DMS 273 treated with DMSO at 0.1 percent for 48 hours (cell line): ENCODE measurements at places on chromosomes 1 and 21.

GRCh38 chr21:16568244-16568643 is 838.5 kb downstream of the USP25 start:
- DNase-seq: no peak

GRCh38 chr1:43604192-43604591 is 45.8 kb upstream of the KDM4A start:
- DNase-seq: no peak

DNA sequence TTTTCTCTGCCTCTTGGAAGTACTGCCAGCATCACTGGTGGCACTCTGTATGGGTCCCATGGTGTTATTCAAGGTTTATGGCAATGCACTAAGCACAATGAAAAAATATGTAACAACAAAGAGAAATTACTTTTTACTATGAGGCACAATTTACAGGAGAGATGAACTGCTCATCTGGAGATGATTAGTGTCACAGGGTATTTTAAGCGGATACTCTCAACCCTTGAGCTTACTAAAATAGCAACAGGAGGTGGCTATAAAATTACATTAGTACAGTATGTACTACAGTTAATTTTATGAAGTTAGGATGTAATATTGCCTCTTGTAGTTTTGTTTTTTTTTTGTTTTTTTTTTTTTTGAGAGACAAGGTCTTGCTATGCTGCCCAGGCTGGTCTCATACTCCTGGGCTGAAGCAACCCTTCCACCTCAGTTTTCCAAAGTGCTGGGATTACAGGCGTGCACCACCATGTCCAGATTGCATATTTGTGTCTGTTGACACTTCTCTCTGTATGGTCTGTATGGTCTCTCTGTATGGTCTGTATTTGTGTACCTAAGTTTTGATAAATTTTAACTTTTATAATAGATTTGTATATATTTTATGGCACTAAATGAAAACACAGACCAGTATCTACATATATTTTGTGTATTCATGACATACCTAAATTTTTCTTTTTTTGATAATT is 175.6 kb upstream of the HP1BP3 start:
- no peak for DNase-seq

- DNase-seq: no peak
Observed at GRCh38 chr21:32772281-32773047, 909 bp upstream of the PAXBP1 start.

- DNase-seq: no peak
Observed at GRCh38 chr1:111174070-111174469, 26.4 kb downstream of the DENND2D start.

DNA sequence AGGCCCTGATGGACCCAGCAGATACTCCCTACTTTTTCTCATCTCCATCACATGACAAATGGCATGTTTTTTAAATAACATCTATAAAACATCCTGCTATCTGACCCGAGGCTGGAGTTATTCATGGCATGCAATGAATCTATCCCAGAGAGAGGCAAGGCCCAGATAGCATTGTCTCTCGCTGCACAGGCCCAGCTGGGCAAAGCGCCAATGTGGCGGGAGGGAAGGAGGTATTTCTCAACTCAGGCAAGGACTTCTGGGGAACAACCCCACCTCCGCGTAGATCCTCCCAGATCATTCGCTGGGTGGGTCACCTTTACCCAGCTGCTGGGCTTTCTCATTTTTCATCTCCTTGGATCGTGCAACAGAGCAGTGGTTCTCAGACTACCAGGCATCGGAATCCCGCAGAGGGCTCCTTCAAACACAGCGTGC is 59.8 kb downstream of the ERG start:
- DNase-seq: no peak

DNA sequence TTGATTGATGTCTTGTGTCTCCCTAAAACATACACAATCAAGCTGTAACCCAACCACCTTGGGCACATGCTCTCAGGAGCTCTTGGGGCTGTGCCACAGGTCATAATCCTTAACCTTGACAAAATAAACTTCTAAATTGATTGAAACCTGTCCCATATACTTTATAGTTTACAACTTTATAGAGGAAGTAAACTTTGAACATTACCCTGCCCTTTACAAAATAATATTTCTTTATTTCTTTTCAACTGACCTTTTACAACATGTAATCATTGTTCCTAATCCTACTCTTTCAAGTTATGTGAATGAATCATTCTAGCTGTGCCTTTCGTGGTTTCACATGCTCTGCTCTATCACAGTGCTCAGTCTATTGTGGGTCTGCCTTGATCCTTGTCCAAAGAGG is 118.3 kb upstream of the ATP1A1 start:
- no peak for DNase-seq

- no peak for DNase-seq
Observed at GRCh38 chr1:54506594-54506993, 41.4 kb upstream of the ACOT11 start.

- DNase-seq: no peak
Observed at GRCh38 chr1:67009792-67010191, 44.2 kb downstream of the SLC35D1 start.

- DNase-seq: no peak
Observed at GRCh38 chr1:70528590-70529333, 117.7 kb downstream of the CTH start.

DNA sequence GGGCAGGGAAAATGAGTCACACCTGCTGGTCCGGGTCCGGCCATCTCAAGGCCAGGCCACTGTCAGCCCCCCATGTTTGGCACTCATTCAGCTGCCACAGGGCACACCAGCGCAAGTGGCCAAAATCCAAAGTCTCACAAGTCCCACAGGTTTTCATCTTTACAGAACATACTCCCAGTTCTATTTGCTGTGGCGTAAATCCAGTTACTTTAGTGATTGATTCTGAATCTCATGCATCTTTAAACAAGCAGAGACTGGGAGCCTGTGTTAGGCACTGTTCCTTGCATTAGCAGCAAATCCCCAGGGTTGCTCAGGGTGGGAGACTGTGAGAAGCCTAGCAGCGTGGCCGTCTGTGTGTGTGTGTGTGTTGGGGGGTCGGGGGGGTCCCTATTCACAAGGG is 1.1 kb upstream of the SLC2A5 start:
- DNase-seq: no peak

- no peak for DNase-seq
Observed at GRCh38 chr1:22722901-22723550, 12.4 kb downstream of the EPHB2 start.

DNA sequence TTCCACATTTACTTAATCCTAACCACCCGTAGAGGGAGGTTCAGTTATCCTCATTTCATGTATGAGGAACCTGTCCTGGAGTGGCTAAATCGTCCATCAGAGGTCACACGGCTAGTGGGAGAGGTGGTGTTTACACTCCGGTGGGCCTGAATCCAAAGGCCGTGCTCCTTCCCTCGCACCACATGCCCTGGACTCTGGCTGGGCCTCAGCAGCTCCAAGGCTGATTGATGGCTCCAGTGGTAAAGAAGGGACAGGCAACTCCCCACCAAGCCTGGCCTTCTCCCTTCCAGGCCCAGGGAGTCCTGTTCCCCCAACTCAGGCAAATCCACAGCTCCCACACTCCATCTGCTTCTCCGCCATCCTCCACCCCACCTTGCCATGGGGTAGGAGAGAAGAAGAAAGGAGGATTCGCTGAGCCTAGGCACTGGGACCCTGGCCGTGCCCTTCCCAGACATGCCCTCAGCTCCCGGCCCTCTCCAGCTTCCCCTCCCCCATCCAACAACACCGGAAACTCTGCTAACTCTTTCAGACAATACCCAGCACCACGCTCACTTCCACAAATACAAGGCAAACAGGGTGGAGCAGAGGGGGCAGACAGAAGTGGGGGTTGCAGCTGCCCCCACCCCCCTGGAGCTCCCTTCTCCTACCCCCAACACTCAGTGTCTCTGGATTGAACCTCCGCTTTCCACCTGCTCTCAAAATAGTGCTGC is 10.9 kb downstream of the ARHGEF2 start:
- DNase-seq: no peak

DNA sequence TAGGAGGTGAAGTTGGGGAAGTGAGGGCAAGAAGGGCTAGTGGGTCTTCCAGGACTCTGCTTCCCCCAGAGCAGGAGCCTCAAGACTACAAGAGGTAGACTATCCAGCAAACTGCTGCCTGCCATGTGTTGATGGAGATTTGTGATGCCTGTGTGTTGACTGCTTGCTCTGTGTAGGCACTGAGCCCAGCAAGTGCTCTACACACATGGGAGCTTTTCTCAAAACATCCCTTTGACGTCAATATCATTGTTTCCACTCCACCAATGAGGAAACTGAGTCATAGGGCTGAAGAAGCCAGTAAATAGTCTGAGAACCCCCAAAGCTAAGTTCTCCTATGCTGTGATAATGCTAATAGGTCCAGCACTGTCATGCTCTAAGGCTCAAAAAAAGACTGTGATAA is 207.2 kb upstream of the NFIA start:
- DNase-seq: no peak

- DNase-seq: no peak
Observed at GRCh38 chr1:86296305-86297205, 99.6 kb downstream of the ODF2L start.

- no peak for DNase-seq
Observed at GRCh38 chr1:241934201-241934848, 23.2 kb upstream of the BECN2 start.

GRCh38 chr21:20207335-20207734 is 790.9 kb upstream of the NCAM2 start:
- no peak for DNase-seq

GRCh38 chr1:71498542-71498941 is 417.7 kb upstream of the ZRANB2 start:
- no peak for DNase-seq

DNA sequence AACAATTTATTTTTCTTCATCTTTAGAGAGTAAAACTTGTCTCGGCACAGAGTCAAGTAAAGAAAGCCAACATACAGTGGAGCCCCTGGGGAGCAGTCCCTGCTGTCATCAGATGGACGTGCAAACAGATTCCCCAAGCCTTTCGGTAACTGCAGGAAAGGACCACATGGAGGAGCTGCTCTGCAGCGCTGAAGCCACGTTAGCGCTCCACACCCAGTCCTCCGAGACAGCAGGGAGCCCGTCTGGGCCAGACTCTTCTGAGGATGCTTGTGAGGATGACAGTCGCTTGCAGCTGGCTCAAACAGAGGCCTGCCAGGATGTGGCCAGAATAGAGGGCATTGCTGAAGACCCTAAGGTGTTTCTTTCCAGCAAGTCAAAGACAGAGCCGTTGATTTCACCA is 77.1 kb upstream of the SCCPDH start:
- no peak for DNase-seq

DNA sequence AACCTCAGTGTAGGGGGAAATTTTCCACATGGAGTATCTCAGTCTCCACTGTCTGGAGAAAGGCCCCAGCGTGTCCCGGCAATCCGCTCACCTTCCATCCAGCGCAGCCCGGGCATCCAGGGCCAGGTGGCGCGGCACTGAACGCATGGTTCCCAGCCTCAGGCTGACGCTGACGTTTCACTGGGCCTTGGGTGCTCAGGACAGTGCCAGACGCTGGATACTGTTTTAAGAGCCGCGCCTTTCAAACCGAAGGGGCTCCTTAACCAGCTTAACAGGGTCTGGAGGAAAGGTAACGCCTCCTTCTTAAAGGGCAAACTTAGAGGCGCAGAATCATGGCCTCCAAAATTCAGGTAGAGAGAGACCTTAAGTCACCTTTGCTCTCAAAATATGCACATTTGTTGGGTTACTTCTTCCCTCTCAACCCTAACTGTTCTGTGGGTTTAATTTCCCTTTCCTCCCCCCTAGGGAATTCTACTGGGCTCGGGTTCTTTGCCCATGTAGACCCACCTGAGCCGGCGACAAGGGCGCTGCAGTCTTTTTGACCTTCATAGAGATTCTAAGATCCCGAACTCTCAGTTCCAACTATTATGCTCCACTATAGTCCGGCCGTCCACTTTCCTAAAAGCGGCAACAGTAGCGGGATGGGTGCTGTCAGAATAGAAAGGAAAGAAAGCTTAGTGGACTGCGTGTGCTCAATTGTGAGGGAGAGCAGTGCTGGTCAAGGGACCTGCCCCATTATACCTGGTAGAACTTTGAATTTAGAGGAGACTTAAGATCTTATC is 3.5 kb upstream of the LHX9 start:
- DNase-seq: no peak

DNA sequence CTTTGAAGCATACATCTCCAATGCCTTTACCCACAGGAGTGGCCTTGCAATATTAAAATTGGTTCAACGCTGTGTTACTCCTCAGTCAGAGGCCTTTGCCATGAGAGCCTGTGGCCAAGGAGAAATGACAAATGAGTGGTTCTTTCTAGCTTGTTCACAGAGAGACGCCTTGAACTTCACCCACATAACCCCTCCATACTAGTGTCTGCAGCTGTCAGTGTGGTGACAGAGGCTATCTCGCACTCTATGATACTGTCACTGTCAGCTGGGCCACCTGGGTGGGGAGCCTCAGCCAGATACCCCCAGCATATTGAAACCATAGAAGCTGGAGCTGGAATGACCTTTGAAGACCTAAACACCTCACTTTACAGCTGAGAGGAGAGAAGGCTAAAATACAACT is 57.4 kb upstream of the LBR start:
- no peak for DNase-seq

GRCh38 chr21:26966649-26967061 is 233 bp downstream of the ADAMTS5 start:
- DNase-seq: no peak

DNA sequence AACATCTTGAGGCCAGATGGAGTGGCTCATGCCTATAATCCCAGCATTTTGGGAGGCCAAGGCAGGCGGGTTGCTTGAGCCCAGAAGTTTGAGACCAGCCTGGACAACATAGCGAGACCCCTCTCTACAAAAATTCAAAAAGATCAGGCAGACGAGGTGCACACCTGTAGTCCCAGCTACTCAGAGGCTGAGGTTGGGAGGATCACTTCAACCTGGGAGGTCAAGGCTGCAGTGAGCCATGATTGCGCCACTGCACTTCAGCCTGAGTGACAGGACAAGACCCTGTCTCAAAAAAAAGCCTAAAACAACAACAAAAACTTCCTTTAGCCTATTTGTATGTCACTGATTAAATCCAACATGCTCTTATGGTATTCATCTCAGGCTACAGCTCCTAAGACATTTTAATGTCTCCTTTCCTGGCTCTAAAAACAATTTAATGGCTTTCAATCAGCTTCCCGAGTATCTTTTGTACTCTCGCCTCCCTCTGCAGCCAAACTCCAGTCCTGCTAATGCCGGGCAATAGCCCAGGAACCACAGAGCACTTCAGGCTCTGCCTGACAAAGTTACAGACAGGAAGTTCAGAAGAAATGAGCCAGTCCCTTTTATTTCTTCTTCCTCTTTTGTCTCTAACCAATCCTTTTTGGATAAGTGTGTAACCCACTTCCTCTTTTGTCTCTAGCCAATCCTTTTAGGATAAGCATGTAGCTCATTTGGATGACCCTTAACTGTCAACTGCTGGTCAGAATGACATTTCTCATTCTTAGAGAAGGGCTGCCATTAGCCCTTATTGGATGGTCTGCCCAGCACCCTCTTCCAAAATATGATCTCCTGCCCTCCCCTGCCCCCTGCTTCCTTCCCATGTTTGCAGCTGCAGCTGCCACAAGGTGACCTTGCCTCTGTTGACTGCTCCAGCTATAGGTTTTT is 6.6 kb upstream of the DOP1B start:
- DNase-seq: no peak

- no peak for DNase-seq
Observed at GRCh38 chr1:210730023-210730422, 401.3 kb downstream of the HHAT start.

- no peak for DNase-seq
Observed at GRCh38 chr1:55702064-55702463, 486.9 kb upstream of the USP24 start.
